ENCODE measurements at places on chromosomes 16 and 17.
A peak's percentile ranks its signal among the peaks of the same experiment; 100 is the strongest.

- DNase-seq, result peak; percentile 85
These were observed 29.3 kb upstream of the SMIM36 start for GRCh38 chr17:55540414-55541091.

GRCh38 chr17:29933379-29933778 is 3.4 kb upstream of the SSH2 start:
- DNase-seq, result peak; percentile 21

DNA sequence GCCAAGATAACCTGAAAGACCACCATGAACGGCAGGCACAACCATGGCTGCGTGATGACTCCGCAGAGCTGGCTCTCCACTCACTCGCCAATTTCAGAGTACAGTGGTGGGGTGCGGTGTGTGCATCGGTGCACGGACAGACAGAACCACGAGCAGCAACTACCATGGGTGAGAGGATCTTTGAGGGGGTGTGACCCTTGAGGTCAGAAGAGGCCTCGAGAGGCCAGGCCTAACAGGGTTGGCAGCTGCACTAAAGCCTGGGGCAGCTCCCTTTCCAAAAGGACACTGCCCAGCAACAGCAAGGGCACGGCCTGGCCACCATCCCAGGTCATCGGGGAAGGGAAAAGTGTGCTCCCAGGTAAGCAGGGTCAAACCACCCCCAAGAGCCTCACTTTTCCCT is 1.9 kb upstream of the ECI1 start:
- DNase-seq, result no peak

GRCh38 chr17:6508016-6508415 is 48.3 kb downstream of the PITPNM3 start:
- no peak for DNase-seq

- peak; percentile 27 for DNase-seq
These were observed 2.1 kb upstream of the HES7 start for GRCh38 chr17:8125947-8126490.

- DNase-seq, result peak; percentile 47
These were observed 169.5 kb downstream of the AHSP start for GRCh38 chr16:31696968-31697743.

GRCh38 chr17:34225046-34225445 is 30.0 kb upstream of the CCL2 start:
- DNase-seq, result no peak

- DNase-seq, result no peak
These were observed 74.6 kb upstream of the IRX6 start for GRCh38 chr16:55249361-55249760.

DNA sequence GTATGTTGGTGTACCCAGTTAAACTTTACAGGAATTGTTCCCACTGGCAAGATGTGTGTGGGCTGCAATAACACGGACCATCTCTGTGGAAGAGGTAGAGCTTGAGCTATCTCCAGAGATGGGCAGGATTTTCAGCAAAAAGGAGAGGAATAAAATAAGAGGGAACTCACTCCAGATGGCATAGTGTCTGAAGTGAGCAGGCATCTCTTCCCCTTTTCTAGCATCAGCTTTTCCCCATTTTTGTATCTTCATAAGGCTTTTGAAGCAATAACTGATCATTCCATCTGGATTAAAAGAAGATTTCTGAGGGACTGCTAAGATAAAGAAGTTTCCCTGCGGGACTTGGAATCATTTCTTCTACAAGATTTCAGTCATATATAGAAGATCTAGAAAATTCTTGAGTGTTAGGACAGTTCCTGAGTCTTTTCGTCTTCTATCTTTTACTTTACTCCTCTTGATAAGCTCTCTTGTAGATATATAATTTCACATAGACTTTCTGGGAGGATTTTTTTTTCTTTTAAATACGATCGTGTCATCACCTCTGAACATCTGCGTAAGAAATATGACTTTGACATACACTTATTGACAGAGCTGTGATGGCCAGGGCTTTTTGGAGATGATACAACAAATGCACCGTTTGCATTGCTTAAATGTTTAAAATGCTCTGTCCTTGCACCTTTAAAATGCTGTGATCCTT is 2.1 kb downstream of the CPD start:
- DNase-seq, result no peak

DNA sequence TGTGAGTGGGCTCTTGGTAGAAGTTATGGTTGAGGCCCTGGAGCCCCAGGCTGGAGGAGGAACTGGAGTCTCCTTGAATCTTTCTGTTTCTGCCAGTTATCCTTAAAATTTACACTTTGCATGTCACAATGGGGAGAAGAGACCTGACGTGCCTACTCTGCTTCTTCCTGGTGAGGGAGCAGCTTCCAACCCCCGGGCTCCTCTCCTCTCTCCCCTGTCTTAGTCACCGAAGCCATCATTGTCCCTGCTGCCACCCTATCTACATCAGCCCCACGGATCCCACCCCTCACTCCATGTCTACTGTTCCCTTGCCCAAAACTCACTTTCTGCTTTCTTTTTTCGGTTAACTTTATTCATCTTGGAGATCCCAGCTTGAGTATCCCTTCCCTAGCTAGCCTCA is 17.6 kb downstream of the DNAJA3 start:
- no peak for DNase-seq

- no peak for DNase-seq
These were observed 25.3 kb upstream of the SEC14L1 start for GRCh38 chr17:77115510-77115909.

GRCh38 chr16:4933871-4934395 is 3.0 kb downstream of the PPL start:
- DNase-seq, result no peak

DNA sequence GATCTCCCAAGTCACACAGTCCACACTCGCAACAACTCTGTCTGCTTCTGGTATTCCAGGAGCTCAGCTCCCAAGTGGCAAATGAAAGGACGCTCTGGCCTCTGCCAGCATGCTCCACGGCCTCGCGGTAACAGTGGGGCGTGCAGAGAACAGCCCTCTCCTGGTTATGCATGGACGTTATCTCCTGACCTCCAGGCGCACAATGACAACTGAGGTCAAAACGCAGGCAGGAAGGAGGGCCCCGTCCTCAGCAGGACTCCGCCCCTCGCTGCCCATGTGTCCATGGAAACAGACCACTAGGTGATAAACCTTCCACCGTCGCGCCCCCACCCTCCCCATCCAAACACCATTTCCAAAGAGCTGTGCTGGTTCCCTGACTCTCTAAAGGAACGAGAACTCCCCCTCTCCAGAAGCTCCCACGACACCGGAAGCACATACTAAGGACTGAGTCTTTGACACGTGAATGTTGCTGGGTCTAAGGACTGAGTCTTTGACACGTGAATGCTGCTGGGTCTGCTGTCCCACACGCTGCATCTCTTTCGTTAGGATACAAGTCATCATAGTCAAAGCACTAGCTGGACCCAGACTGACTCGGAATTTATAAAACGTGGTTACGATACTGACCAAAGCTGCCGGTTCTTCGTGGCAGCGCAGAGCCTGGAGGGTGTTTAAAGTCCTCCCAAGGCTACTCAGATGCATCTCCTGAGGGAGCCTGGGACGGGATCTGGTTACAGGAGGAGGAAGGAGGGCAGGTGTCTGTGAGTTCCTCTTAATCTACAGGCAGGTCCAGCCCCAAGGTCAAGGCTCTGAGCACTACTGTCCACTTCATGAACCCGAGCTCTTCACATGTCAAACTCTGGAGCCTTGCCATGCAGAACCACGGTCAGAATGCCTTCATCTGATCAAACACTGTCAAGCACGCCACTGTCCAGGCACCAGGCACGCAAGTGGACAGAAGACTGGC is 43.9 kb downstream of the KLHDC4 start:
- DNase-seq, result no peak

- DNase-seq, result no peak
These were observed 175.1 kb downstream of the MSI2 start for GRCh38 chr17:57431415-57431814.

DNA sequence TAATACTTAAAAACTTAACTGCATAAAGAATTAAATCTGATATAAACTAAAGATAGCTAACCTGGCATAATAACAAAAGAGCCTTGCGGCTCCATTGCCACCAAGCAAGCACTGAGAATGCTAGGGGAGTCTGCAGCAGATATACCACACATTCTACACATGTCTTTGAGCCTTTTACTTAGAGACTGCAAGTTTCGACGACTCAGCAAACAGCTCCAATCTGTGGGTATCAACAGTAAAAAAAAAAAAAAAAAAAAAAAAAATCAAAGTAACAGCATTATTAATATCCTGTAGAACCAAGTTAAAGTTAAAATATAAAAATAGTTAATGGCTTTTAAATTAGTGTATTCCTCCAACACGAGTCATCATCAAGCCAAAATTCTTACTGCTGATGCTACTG is 27.8 kb upstream of the INTS2 start:
- no peak for DNase-seq

GRCh38 chr16:495127-495748 is 32.3 kb upstream of the CAPN15 start:
- peak; percentile 56 for DNase-seq

DNA sequence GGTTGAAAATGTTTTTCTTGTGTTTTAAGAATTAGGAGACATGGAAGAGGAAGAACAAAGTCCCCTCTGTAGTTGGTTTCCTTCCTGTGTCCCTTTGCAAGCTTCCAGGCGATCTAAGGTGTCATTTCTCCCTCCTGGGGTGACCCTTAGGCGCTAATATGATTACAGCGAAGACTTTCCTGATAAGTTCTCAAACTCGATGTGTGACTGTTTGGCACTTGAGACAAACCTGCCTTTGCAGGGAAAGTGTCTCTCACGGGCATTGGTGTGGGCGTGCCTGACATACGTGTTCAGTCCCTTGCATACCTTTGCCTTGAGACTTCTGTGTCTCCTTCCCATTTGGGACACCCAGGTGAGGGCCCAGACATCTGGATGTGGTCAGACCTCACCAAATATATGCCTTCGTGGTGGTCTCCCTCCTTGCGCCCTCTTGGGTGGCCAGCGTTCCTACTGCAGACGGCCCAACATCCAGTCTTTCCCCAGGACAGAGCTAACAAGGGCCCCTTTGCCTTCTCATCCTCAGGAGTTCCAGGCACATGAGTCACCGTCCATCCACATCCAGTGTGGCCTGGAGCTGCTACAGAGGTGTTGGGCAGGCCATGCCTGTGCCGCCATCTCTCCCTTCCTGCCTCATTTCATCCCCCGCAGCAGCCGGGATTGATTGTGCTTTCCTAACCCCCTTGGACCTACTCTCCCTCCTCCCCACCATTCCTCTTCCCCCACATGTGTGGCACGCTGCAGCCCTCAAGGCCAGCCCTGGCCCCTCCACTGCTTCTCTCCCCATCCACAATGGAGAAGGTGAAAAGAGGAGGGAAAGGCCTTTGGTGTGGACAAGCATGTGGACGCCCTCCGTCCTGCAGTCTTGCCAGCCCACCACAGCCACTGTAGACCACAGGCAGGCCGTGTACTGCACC is 3.1 kb upstream of the JPT2 start:
- DNase-seq, result peak; percentile 73

DNA sequence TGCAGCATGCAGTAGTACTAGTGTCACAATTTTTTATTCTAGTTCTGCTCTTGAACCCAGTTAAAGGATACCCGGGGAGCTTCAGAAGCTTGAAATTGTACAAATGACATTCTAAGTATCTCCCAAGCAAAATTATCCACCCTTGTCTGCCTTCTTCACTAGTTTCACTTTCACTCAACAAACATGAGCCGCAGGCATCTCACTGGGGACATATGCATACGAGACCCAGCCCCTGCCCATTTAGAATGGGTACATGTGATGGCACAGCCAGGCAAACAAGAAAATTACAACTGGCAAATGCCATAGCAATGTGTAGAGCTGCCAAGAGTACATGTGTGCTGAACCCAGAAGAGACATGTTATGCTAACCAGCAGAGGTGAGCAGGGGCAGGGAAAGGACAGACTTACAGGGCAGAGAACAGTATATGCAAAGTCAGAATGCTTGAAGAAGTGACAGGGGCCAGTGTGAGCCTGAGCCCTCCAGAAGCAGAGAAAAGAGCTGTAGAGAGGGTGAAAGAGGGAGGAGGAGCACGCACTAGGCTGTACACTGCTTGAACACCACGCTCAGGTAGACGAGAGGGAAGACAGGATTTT is 8.3 kb downstream of the GINS2 start:
- no peak for DNase-seq

GRCh38 chr16:66924527-66925321 is 611 bp downstream of the RRAD start:
- DNase-seq, result peak; percentile 54
